ENCODE measurements at places on chromosomes 3 and 15.

DNA sequence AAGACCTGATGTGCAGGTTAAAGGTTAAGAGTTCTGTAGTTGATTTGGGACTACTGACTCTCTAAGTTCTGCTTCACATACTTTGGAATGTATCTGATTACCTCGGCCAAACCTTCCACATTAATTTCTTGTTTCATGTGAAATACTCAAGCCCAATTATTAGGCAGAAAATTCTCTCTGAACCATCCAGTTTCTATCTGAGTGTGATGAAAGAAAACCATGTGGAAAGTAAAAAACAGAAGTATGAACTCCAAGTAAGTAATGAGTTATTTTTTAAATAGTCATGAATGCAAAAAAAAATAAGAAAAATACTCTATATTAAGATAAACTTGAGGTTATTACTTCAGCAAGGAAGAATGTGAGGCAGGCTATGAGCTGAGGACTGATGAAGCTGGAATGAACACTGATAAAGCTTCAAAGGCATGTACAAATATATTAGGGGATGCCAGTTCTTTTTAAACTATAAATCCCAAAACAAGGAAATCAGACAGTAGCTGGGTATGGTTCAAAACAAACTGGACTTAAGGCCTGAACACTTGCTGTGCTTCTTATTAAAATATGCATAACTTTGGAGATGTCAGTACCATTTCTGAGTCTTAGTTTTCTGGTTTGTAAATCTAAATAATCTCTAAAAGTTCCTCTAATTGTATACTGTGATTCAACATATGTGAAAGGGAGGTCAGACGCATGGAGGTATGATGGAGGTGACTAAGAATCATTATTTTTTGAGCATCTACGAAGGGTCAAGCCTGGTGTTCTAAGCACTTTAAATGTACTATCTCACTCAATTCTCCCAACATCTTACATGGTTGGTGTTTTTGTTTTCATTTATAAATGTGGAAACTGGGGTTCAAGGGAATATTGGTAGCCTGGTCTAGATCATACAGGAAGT is 59.6 kb downstream of the COL6A6 start:
- DNase-seq = no peak

DNA sequence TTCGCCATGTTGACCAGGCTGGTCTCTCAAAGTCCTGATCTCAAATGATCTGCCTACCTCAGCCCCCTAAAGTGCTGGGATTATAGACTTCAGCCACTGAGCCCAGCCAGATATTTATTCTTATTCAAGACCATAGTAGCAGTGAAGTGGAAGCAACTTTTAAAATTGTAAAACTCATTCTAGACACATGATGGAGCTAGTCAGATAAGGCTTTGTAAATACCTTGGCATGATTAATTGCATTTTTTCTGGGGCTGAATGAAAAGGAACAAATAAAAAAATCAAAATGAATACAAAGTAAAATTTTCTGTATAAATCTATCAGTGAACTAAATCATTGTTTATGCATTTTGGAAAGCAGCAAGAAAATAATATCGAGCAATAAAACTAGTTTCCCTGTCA is 4.1 kb upstream of the MYO1E start:
- DNase-seq = no peak

GRCh38 chr3:128486205-128486628 is 6.8 kb downstream of the GATA2 start:
- no peak for DNase-seq

DNA sequence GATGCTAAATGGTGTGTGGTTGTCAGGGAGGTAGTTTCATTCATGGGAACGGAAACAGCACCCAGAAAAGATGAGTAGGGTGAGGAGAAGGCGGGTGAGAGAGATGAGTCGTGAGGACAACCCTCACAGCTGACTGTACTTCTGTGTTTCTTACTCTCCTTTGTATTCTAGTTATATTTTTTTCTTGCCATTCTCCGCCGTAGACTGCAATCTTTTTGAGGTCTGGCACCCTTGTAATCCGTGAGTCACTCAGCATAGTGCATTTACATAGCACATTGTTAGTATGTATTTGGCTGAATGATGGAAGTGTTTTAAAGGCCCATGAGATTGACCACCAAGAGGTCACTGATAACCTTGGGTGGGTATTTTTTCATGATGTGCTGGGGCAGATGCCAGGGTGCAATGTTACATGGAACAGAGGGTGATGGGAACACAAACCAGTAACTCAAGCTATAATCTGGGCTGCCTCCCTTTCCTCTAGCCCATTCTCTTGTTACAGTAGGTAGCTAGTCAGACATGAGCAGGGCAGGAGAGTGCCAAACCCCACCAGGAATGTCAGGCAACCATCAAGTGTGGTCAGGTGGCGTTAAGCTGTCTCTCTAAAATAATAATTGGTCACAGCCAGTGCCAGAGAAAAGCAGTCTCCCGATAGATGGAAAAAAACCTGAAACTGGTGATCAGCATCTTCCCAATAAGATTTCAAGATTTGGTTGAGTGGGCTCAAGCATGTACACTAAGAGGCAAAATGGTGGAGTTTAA is 18.8 kb upstream of the DGKG start:
- DNase-seq = peak; percentile 22

DNA sequence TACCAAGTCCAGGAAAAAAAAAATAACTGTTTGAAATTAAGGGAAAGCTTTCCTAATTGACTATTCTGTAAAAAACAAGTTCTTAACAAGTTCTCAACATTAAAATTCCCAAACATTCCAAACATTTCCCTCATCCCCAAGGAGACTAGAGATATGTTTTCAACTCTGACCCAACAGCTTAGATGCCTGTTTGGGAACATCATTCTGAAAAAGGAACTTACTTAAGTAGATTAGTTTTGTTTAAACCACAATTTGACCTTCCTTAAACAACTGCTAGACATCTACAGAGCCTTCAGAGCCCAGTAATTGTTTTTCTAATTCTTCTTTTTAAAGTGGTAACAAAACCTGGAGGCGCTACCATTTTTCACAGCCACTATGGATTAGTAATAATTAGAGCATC is 12.8 kb downstream of the UBR1 start:
- DNase-seq = no peak

Measured in MCF 10A (cell line).